ENCODE measurements at places on chromosomes 1 and 21.

GRCh38 chr21:43881283-43881682, 16.3 kb downstream of the AGPAT3 start:
- no peak for DNase-seq

DNA sequence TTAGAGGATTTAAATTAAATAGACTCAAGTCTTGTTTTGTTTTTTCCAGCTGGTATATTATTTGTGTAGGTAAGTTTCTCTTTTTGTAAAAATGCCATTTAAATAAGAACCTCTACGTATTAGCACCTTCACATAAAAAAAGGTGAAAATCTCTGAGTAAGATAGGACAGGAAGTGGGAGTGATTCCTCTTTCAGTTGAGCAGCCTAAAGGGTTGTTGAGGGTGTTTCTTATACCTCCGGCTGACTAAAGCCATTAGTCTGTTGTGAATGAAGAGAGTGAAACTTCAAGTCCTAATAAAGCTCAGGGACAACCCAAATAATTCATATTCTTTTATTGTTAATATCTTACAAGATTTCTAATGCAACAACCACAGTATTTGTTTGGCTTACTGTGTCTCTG, 188.7 kb downstream of the CHRM3 start:
- no peak for DNase-seq

GRCh38 chr21:39461419-39461818, 9.6 kb downstream of the SH3BGR start:
- no peak for DNase-seq

DNA sequence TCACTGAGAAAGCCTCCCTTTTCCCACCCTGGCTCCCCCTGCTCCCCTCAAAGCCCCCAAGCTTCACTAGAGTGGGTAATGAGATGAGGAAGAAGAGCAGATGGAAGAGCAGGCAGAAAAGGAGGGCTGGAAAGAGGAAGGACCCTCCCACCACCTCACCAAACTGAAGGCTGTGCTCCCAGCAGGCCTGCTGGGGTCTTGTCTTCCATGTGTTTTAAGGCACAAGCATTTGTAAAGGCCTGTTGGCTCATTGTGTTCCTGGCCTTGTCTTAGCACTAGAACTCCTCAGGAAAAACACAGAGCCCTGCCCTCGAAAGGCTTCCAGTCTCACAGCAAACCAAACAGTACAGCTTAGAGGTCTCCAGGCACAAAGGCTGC, 51.5 kb downstream of the TOMM20 start:
- no peak for DNase-seq

DNA sequence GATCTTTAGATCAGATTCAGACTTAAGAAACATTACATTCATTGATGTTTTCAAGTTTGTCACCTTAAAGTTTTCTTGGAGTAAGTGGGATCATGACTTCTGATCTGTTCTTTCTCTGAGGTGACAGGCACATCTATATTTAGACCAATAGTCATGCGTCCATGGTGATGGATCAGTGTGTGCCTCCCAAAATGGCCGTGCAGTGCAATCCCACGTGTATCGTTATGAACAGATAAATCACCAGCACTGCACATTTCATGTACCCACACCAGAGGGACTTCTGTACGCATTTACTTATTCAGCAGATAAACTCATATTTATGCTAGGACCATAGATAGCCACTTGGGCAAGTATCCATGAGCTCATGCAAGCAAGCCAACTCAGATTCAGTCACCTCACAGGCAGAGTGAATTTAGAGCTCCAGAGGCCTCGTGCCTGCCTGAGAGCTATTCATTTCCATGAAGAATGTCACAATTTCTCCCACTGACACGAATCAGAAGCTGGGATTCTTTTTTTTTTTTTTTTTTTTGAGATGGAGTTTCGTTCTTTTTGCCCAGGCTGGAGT, 13.9 kb upstream of the WDR26 start:
- no peak for DNase-seq

Data from SIG-M5 (cell line).